ENCODE measurements at places on chromosomes 6 and 20.

GRCh38 chr6:78400076-78400475 lies 467.3 kb upstream of the IRAK1BP1 start:
- DNase-seq: no peak

- no peak for DNase-seq
Measured at GRCh38 chr20:2736441-2736840, 43.9 kb downstream of the EBF4 start.

DNA sequence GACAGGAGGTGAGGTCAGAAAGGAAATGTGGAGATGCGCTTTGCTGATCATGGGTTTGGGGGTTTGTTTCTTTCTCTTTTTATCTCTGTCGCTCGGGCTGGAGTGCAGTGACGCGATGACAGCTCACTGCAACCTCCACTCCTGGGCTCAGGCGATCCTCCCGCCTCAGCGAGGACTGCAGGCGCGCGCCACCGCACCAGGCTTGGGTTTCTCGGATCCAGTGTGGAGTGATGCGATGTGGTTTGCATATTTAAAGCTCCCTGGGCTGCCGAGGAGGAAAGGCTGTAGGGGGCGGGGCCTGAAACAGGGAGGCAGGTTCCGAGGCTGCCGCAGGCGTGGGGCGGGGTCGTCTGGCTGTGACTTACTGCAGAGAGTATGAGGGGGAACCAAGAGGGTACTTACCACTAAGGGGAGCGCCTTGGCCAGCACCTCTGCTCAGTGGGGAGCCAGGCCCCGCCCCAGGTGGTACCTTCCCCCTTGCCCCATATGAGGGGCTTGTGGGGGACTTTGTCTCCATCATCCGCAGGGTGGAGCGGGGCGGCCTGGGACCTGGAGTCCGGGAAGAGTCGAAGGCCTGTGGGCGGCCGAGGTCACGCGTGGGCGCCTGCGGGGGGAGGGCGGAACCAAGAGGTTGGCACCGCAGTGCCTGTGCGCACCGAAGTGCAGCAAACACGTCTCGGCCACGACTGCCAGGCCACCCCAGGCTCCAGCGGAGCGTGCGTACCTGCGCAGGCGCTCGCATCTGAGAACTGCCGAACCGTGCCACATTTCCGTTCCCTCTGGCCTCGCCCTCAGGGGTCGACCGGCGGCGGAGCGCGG lies 12.7 kb upstream of the BAK1 start:
- no peak for DNase-seq

DNA sequence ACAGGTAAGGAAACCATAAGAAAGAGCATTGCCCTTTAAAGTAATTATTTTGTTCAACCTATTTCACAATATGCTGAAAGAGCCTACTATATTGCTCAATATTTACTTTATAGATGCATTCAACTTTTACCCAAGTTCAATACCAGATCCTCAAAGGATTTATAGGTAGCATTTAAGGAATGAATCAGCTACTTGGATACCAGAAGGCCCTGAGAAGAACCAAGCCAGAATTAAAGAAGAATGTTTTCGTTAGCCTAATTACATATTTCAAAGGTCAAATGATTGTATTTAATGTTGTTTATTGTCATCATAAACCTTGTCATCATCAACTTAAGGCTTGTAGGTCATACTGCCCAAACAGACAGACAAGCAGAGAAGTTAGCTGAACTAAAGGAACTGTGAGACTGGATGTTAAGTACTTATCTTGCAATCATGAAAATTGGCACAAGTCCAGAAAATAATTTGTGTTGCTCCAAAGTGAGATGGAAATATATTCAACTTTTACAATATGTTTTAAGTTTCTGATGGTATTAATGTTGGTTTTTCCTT lies 636.7 kb downstream of the RFPL4B start:
- no peak for DNase-seq

- no peak for DNase-seq
Measured at GRCh38 chr20:36273414-36274180, 32.5 kb upstream of the DLGAP4 start.

DNA sequence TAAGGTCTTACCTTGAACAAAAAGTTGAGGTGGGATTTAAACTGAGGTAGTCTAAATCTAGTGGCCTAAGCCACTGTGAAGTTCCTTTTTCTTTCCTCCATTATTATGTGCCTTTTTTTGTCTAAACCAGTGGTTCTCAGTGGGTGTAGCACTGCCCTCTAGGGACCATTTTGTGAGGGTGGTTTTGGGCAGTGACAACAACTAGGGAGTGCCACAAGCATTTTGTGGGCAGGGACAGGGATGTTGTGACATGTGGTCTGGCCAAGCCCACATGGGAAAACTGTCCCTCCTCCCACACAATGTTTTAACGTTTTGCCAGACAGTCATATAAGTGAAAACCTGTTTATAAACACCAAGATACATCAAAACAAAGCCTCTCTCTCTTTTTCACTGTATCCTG lies 899.4 kb upstream of the FLRT3 start:
- no peak for DNase-seq

DNA sequence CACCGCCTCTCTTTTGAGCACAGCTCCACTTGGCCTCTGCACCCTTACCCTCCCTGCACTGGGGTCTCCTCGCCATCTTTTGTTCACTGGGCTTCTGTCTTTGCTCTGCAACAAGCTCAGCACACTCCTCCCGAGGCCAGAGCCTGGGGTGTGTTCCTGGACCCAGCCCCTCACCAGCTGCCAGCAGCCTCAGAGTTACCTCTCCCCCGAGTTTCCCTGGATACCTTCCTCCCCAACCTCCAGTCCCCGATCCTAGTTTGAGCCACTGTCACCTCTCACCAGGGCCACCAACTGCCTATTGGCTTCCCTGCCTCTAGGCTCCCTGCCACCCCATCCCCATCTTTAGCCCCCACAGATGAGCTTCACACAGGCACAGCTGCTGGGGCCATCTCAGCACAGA lies 12.3 kb downstream of the CYP21A2 start:
- no peak for DNase-seq

All from stimulated activated CD8-positive, alpha-beta memory T cell treated with anti-CD3 and anti-CD28 coated beads, Interleukin-4, amount 100 ng/mL, for 1 hour (primary cell).